NCI-H526 (cell line): ENCODE measurements at places on chromosomes 7 and 10.

GRCh38 chr10:87060280-87060928, 34.2 kb downstream of the GLUD1 start:
- DNase-seq = no peak

GRCh38 chr7:46454816-46455215, 533.7 kb upstream of the IGFBP3 start:
- DNase-seq = no peak

DNA sequence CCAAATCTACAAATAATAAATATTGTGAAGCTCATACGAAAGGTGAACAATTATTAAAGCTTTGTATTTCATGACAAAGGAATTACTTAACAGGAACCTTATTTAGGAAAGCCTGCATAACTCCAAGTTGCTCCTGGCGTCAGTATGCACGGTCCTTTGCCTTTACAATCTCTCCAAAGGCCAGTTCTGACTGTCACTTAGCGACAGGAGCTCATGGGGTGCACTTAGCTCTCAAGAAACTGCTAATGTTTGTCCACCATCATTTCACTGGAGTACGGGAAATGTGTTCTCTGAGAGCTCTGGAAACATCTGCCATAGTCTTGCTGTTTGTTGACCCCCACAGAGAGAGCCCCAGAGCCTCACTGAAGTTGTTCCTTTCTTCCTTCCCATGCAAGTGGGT, 781.5 kb upstream of the POM121L12 start:
- DNase-seq = no peak

GRCh38 chr7:117068511-117069145, 115.3 kb downstream of the ST7 start:
- no peak for DNase-seq

DNA sequence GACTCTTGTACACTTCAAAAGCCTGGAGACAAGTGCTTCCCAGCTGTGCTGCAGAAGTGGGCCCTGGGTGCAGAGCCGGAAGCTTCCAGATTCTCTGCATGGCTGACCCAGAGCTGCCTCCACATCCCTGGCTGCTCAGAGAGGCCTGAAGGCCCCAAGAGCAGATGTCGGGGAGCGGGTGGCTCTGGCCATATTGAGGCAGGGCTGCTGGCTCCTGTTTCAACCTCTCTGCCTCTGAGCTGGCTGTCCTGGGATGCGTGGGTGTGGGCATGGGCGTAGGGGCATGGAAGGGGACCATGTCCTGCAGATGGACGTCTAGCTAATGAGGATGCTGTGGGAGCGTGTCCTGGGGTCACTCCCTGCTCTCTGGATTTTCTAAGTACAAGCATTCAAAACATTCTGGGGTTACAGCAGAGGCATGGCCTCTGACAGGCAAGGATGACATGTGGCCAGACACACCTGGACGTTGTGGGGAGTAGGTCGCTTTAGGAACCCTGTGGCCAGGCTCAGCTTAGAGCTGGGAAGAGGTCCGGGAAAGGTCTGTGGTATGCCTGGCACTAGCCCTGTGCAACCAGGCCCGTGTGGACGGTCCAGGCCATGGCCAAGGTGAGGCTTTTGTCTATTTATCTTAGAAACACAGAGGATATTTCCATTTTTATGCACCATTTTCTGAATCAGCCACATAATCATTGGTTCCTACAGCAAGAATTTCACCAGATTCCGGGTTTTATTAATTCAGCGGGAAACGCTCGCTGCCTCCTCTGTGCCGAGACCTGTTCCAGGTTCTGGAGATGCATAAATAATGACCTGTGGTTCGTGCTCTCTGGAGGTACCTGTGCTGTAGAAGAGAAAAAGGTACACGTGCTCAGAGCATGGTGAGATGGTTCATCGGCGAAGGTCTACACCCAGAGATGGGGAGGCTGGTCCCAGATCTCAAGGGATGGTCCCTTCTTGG, 361.1 kb downstream of the GLRX3 start:
- DNase-seq = no peak

- peak; percentile 25 for DNase-seq
Measured at GRCh38 chr10:5546891-5547680, 22.3 kb downstream of the CALML3 start.

DNA sequence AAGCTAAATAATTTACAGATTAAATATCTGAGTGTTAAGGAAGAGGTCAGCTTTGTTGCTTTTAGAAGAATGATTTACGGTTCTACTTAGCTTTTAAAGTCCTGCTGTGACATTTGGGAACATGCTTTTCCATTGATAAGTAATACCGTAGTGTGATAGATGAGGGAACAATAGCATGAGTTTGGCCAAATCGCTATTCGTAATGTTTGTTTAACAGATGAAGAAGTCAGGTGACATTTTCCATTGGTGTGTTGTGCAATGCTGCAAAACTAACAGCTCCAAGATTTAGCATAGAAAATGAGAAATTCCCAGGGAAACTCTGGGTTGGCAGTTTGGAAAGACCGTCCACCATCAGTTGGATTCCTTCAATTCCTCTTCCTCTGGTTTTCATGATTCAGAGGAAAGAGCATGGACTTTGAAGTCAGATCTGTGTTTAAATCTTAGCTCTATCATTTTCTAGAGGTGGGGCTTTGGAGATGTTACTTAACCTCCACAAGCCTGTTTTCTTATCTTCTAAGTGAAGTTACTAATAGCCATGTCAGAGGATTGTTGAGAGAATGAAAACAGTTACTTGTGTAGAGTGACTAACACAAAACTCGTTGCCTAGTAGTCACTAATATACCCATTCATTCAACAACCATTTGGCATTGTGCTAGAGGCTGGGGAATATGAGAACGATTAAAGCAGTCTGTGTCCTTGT, 140.4 kb upstream of the BMPER start:
- no peak for DNase-seq

- no peak for DNase-seq
Measured at GRCh38 chr7:118250860-118251494, 26.5 kb downstream of the ANKRD7 start.

GRCh38 chr7:120486164-120486563, 213.2 kb downstream of the KCND2 start:
- no peak for DNase-seq

GRCh38 chr7:34191162-34191561, 285.8 kb downstream of the BMPER start:
- DNase-seq = no peak

DNA sequence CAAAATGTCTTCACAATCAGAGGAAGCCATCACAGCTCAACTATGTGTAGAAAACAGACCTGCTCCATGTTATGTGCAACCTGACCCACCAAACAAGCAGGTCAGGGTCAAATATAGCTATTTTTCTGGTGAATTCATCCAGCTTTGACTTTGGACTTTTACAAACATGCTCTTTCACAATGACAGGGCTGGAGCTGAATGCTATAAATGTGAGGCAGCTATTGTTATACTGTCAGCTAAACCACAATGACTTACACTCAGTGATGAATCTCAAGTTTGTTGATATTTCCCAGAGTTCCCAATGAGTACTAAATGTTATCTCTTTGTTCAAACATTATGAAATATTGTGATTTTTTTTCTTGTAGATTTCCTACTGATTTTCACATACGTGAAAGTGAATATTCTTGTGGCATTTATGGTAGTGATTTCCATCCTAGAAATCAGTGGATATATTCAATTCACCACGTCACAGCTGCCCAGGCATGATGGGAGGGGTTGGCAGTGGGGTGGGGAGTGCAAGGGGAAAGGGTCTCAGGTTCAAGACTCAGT, 2.5 kb upstream of the ITIH2 start:
- DNase-seq = no peak

GRCh38 chr7:64878684-64879083, 24.4 kb upstream of the ZNF273 start:
- no peak for DNase-seq

DNA sequence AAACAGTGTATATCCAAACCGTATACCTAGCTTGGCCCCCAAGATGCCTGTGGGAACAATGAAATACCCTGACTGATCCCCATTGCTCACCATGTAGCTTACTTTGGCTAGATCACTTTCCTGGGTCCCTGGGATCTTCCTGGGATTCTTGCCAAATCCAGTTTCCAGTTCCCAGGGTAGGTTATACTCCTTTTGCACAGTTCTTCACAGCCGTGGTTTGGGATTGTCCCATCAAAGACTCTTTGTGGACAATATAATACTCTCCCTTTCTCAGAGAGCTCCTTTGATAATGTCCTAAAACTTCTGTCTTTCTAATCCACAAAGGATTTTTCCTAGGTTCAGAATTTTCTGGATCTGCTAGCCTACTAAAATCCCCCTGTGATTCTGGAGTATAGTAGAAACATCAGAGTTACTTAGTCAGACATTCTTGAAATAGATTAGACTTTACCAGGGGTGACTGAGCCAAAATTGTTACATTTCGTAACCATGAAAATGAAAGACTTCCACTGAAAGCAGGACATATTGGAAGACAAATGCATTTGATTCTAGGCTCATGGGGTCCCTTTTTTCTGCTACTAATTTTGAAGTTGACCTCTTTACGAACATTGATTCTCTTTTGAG, 388.3 kb upstream of the ETV1 start:
- DNase-seq = no peak

- no peak for DNase-seq
Measured at GRCh38 chr10:88911116-88911515, 31.1 kb downstream of the STAMBPL1 start.

- DNase-seq = peak; percentile 77
Measured at GRCh38 chr10:92242910-92243671, 47.8 kb downstream of the CPEB3 start.

- DNase-seq = no peak
Measured at GRCh38 chr10:20110125-20111100, 294.2 kb downstream of the PLXDC2 start.

- DNase-seq = no peak
Measured at GRCh38 chr7:578386-578785, 58.7 kb upstream of the PDGFA start.

DNA sequence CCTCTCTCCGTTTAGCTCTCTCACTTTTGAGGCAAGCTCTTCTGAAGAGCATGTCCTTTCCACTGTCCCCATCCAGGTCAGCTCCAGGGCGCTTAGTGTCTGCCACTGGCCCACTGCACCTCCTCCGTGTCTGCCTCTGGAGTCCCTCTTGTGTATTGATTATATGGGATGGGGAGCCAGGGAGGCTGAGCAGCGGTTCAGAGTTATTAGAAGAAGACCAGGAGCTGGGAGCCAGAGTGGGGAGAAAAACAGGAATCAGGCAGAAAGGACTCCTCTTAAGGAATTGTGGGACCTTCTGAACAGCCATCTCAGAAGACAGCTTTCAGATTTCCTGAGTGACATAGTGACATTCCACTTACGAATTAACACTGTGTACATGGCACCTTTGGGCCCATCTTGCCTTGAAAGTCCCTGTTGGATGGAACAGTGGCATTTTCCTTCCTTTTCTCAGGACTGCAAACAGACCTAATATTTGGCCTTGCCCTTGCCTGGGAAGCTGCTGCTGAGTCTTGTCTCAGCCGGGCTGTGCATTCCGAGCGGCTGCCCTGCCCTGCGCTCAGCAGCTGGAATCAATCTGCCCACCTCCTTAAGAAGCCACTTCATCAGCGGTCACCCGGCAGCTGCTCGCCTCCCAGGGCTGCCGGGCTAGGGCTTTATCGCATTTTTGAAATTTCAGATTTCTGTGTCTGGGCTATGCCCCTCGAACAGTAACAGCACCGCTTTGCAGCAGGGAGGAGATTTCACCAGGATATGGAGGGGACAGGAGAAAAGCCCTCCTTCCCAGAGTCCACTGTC, 81.1 kb upstream of the PRKG1 start:
- DNase-seq = no peak

GRCh38 chr10:29590915-29591650, 43.7 kb downstream of the SVIL start:
- no peak for DNase-seq

- DNase-seq = no peak
Measured at GRCh38 chr7:13307040-13307439, 619.6 kb downstream of the ARL4A start.
